ENCODE measurements at places on chromosomes 2 and 18.

DNA sequence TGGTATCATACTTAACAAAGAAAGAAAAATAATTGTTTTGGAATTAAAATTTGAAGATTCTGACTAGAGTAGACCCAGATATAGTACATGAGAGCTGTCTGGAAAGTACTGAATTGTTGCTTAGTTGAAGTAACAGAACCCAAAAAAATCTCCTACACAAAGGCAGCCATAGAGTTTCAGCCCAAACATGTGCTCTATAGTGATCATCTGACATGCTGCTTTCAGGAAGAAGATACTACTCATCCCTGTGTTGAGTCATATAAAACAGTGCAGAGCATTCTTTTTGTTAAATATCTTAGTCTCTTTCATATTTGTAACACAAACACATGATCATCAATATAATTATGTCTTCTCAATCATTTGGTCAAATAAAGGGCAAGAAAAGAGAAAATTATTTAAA, 84.8 kb upstream of the PTPRM start:
- DNase-seq, result no peak

DNA sequence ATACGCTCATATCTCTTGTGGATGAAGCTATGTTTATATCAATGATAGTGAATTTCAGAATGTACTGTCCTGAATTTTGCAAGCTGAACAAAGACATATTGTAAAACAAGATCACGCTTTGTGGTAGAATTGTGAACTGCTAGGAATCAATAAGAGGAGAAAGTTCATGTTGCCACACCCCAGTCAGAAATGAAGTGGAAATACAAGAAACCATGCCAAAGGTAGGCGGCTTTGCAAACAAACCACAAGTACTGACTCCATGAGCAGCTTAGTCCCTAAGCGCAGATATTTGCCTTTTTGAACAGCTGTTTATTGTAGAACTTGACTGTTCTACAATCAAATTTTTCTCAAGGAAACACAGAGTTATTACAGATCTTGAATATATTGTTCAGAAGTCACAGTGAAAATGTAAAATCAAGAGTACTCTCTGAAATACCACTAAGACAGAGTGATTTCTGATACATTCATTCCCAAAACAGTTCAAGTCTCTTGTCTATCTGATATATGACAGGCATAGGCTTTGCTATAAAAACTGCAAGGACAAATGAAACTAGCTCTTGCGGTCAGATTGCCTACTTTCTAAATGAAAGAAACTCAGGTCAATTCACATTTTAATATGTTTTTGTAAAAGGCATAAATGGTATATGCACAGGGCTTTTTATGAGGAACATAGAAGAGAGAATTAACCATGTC, 120.9 kb upstream of the CDH19 start:
- DNase-seq, result no peak

GRCh38 chr2:231455222-231455621, 9.1 kb downstream of the NCL start:
- no peak for DNase-seq

GRCh38 chr2:111898703-111899514, 502 bp downstream of the MERTK start:
- DNase-seq, result no peak

- DNase-seq, result no peak
Measured at GRCh38 chr18:26655525-26656430, 107.4 kb upstream of the KCTD1 start.

- no peak for DNase-seq
Measured at GRCh38 chr2:64941801-64942200, 47.4 kb upstream of the SLC1A4 start.

DNA sequence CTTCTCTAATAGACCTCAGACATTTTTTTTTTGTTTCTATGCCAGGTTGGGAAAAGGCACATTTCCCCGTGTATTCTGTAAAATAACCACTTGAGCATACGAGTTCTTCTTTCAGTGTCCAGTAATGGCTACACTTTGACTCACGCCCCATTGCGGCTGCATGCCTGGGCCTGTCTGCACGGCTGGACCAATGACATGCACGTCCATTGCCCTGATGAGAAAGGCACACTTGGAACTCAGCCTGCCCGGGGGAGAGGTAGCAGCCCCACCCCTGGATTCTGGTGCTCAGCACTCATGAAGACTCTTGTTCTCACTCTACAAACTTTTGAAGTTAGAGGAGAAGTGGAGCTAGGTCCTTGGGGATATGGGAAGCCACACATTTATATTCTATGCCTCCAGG, 5.8 kb downstream of the PCARE start:
- no peak for DNase-seq

- DNase-seq, result no peak
Measured at GRCh38 chr2:111160758-111161157, 40.0 kb downstream of the BCL2L11 start.

GRCh38 chr2:82282111-82282882, 1977.7 kb upstream of the LRRTM1 start:
- no peak for DNase-seq

- DNase-seq, result no peak
Measured at GRCh38 chr2:182594286-182594685, 121.8 kb upstream of the DNAJC10 start.

GRCh38 chr2:237403024-237403882, 10.7 kb downstream of the COL6A3 start:
- no peak for DNase-seq

- DNase-seq, result no peak
Measured at GRCh38 chr2:157849591-157849990, 26.5 kb downstream of the ACVR1 start.

- no peak for DNase-seq
Measured at GRCh38 chr2:139217641-139218040, 437.5 kb upstream of the NXPH2 start.

DNA sequence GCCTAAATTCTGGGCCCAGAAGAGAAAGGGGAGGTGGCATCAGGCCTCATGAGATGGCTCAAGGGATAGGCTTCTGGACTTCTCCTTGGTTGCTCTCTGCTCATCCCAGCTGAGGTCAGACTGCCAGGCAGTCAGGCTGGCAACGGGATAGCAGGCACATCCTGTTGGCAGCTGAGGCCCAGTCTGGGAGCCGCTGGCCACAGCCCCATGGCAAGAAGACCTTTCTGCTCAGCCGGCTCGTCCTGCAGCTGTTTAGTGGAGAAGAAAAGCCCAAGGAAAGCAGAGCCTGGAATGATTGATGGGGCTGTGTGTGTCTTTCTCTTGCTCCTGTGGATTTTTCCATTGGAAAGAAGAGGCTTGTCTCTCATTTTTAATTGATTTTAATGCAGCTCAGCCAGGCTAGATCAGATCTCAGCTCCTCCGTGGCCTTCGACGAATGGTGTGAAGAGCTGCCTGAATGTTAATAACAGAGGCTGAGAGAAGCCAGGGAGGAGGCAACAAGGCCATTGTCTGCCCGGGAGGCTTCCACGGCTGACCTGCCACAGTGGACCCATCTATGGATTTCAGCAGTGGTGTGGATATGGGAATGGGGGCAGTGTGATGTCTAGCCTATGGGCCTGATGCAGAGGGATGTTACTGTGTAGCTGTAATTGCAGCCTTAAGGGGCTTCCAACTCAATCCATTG, 99.5 kb downstream of the HS1BP3 start:
- no peak for DNase-seq
